Smooth muscle cell of the umbilical artery (primary cell): ENCODE measurements at places on chromosomes 7 and 10. TPM values are rescaled to one million over a fixed set of nuclear protein-coding genes. Genes with fewer than 3 reads are reported as not detected.

Gene SLC26A3
- not detected in 2 replicates for total RNA-seq

Gene SLC26A5
- not detected in 2 replicates for total RNA-seq

Gene TAX1BP1
- total RNA-seq = 154 and 189 TPM in 2 replicates

Gene ANKRD7
- total RNA-seq = 0.59 and 0.97 TPM in 2 replicates

Gene JCAD
- total RNA-seq = 51.0 and 91.2 TPM in 2 replicates

Gene NANOS1
- 0.23 and 0.30 TPM in 2 replicates for total RNA-seq

Gene OR2A1
- under 0.01 TPM in 1 of 2 replicates, not detected in the other for total RNA-seq

Gene SPDYE8
- not detected in 2 replicates for total RNA-seq

Gene ANKRD1
- total RNA-seq = 6.2 and 56.1 TPM in 2 replicates

Gene ANKRD16
- total RNA-seq = 6.0 and 8.0 TPM in 2 replicates

Gene SPAM1
- total RNA-seq = not detected in 2 replicates

Gene PON2
- total RNA-seq = 107 and 120 TPM in 2 replicates

Gene PMPCB
- 54.0 and 68.6 TPM in 2 replicates for total RNA-seq

Gene OR6B1
- not detected in 2 replicates for total RNA-seq

Gene KCNIP2
- 0.59 and 1.1 TPM in 2 replicates for total RNA-seq

Gene TFR2
- total RNA-seq = 0.83 and 0.89 TPM in 2 replicates

Gene TES
- total RNA-seq = 65.9 and 103 TPM in 2 replicates

Gene DNAJC12
- total RNA-seq = 5.1 and 13.1 TPM in 2 replicates

Gene UCMA
- not detected in 2 replicates for total RNA-seq

Gene OR13A1
- not detected in 2 replicates for total RNA-seq

Gene ADAM8
- 1.2 and 4.3 TPM in 2 replicates for total RNA-seq

Gene SFRP4
- total RNA-seq = 0.14 and 0.89 TPM in 2 replicates

Gene CALHM3
- not detected in 2 replicates for total RNA-seq

Gene PLA2G12B
- total RNA-seq = not detected in 2 replicates

Gene SRRM3
- 0.30 TPM in 1 of 2 replicates, not detected in the other for total RNA-seq

Gene GPAM
- total RNA-seq = 14.5 and 61.5 TPM in 2 replicates

Gene IKZF5
- total RNA-seq = 3.3 and 4.8 TPM in 2 replicates

Gene STOX1
- 0.09 TPM in 1 of 2 replicates, not detected in the other for total RNA-seq

Gene FAM25G
- total RNA-seq = not detected in 2 replicates

Gene LRRC18
- total RNA-seq = not detected in 2 replicates

Gene TCAF2
- 1.8 and 2.4 TPM in 2 replicates for total RNA-seq

Gene PNLIPRP1
- not detected in 2 replicates for total RNA-seq

Gene SPDYE11
- total RNA-seq = not detected in 2 replicates

Gene PRLHR
- total RNA-seq = not detected in 2 replicates

Gene GPER1
- 0.59 and 1.6 TPM in 2 replicates for total RNA-seq

Gene RHOBTB1
- total RNA-seq = 17.7 and 24.3 TPM in 2 replicates

Gene CPA2
- total RNA-seq = not detected in 2 replicates

Gene WDFY4
- total RNA-seq = not detected in 2 replicates
